ENCODE measurements at places on chromosomes 7 and 10. TPM values are rescaled to one million over a fixed set of nuclear protein-coding genes. Genes with fewer than 3 reads are reported as not detected.

The PPP1R17 gene
- not detected for total RNA-seq

DNA sequence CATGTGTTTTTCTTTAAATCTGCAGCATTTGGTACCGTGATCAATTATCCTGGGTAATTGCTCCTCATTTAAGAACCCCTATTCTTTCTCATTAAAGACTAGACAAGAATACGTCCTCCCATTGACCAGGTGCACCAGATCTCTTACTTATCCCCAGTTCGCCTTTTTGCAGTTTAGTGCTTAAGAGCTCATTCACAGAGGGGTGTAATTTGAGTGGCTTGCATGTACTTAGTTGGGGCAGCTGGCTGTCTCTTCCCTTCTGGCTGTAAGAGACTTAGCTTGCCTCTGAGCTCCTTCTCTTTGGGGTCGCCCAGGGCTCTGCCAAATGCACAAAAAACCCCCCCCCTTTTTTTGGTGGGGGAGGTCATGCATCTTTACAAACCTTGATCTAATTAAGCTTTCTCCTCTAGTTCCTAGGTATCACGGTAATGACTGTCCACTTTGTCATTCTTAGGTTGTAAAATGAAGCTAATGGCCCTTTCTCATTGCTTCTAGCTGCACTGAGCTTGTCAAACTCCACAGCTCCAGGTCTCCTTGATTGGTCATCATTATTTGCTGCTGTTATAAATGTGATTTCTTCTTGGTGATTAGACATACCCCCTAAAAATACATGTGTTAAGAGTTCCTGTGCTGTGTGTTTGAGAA is 26.3 kb downstream of the GAD2 start:
- no peak overlapping the region for H3K27ac ChIP-seq
- peaks cover 19% of the 10 kb centered on the region for H3K27me3 ChIP-seq
- H3K36me3 ChIP-seq: no peaks in the 10 kb centered on the region
- no peak for DNase-seq
- H3K4me3 ChIP-seq: no peak overlapping the region

GRCh38 chr10:111131168-111131799 is 54.5 kb downstream of the ADRA2A start:
- H3K4me3 ChIP-seq: no peak overlapping the region
- H3K27me3 ChIP-seq: peaks cover 21% of the 10 kb centered on the region
- no peak for DNase-seq
- H3K27ac ChIP-seq: no peak overlapping the region
- no peaks in the 10 kb centered on the region for H3K4me1 ChIP-seq
- no peaks in the 10 kb centered on the region for H3K36me3 ChIP-seq

DNA sequence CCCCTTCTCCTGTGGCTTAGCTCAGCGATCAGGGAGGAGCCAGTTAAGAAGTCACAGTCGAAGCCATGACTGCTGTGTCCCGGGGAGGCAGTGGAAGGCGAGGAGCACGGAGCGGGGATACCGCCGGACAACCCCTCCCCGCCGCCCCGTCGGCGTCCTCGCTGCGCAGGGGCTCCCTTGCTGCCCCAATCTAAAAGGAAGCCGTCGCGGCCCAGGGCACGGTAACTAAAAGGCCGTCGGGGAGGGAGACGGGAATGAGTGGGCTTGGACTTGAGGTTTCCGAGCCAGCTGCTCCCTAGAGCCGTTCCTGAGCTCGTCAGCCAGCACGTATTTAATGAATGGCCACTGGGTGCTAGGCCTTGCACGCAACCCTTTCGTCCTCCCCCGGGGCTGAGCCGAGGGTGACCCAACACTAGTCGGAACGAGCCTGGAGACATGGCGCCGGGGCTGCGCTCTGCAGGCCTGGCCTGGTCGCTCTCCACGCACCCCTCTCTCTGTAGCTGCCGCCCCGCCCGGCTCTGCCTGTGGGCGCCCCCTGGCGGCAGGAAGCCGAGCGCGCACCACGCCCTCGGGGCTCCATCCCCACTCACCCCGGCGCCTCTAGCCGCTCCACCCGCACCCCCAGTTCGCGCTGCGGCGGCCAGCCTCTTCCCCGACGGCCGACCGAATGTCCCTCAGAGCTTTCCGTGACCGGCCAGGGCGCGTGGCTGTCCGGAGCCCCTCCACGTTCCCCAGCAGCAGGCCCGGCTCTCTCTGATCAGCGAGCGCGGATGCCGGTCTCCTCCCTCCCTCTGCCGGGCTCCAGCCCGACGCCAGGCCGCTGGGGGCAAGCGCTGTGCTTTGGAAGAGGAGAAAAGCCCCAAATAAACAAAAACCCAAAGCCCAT is 29.3 kb upstream of the KCNK18 start:
- peaks cover 32% of the 10 kb centered on the region for H3K4me1 ChIP-seq
- H3K27me3 ChIP-seq: peaks cover 78% of the 10 kb centered on the region
- no peak overlapping the region for H3K4me3 ChIP-seq
- no peak overlapping the region for H3K27ac ChIP-seq

GRCh38 chr7:76338298-76339084 is 20.3 kb downstream of the YWHAG start:
- no peak overlapping the region for H3K27ac ChIP-seq
- no peaks in the 10 kb centered on the region for H3K27me3 ChIP-seq
- DNase-seq: no peak
- H3K36me3 ChIP-seq: peaks cover 41% of the 10 kb centered on the region

The MYOZ1 gene
- total RNA-seq: not detected

The NEUROD6 gene
- total RNA-seq: not detected

The NPFFR1 gene
- total RNA-seq: 0.02 TPM

DNA sequence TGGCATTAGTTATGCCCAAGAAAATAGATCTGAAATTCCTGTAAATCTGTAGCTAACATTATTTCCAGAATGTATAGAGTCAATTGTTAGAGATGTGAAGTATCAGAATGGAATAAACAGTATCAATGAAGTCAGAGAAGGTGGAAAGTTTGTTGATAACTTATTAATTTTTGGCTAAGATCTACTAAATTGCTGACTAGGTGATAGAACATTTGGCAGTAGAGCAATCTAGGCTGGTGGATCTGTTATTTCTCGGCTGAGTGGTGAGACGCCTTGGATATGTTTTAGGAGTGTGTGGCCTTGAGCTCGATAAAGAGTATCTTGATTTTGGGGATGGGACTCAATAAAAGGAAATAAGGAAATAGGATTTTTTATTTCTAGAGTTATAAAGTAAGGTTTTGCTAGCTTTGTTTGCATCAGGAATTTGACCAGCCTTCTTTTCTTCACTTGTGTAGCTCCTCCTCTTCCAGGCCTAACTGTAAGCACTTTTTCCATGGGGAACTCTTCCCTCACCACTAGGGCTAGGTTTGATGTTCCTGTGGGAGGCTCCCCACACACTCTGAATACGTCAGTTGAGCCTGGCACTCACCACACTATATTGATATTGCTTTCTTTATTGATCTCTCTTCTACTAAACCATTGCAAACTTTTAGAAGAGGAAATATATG is 86.8 kb upstream of the CSTF2T start:
- no peak for DNase-seq
- no peaks in the 10 kb centered on the region for H3K27me3 ChIP-seq
- H3K4me3 ChIP-seq: no peak overlapping the region
- H3K27ac ChIP-seq: no peak overlapping the region
- no peaks in the 10 kb centered on the region for H3K36me3 ChIP-seq

Measured in activated CD4-positive, alpha-beta memory T cell treated with anti-CD3 and anti-CD28 coated beads for 36 hours (primary cell).